ENCODE measurements at places on chromosomes 1 and 21.

DNA sequence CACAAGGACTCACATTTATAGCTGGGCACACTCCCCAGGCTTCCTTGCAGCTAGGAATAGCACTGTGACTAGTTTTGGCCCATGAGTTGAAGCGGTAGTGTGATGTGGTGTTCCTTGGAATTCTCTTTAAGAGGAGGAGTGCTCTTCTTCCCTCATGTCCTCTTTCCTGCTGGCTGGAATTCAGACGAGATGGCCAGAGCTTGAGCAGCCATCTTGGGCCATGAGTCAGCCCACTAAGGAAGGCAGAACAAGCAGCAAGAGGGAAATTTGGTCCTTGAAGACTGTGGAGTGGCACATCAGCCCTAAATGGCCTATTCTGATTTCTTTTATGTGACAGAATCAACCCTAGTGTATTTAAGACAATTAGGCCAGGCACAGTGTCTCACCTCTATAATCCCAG, 20.0 kb downstream of the HTR6 start:
- DNase-seq = no peak

DNA sequence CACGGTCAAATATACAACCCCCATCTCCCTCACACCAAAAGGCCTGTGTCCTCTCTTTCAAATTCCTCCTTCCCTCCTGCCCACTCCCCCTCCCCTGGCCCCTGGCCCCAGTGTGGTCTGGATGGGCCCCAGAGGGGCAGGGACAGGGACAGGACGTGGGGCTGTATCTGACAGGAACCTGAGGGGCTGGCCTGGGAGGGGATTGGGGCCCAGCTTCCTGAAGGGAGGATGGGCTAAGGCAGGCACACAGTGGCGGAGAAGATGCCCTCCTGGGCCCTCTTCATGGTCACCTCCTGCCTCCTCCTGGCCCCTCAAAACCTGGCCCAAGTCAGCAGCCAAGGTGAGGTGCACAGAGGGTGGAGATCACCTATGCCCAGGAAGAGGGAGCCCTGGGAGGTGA, at the start of gene MPL:
MPL (plus strand) TSS at position 231 of the 400 bp plus-strand sequence; CDS start at position 262, 31 bp downstream.
- DNase-seq = no peak

DNA sequence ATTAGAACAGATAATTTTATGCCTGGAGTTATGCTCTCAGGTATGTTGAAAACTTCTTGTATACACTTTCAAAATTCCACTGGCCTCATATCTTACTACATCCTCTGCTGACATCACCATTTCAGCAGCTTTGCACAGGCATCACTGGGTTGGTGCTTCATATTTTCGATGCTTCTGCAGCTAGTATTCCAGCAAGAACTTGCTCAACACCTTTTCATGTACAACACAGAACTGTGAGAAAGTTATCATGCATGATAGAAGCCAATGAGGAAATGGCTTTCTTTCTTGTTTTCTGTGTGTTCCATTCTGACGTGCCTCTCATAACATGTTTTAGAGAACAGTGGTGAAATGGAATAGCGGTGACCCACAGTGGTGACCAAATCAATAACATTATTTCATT, 5.1 kb upstream of the GBP5 start:
- no peak for DNase-seq

GRCh38 chr1:20723159-20723536, 5.3 kb upstream of the KIF17 start:
- DNase-seq = no peak

DNA sequence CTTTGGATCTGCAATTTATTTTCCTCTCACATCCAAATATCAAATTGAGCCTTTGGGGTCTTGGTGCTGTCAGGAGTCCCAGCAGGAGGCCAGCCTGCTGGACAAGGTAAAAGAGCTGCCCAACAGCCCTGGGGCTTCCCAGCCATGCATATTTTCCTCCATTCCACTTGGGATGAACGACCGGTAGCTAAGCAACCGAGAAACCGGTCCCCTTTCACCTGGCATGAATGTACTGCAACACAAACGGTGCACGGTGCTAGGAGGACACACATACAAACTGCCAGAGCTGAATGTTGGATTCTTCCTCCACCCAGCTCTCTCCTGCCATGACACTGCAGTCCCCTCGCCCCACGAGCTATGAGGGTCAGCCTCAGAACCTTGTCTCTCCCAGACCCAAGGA, 42.7 kb downstream of the BCAR3 start:
- no peak for DNase-seq

GRCh38 chr1:18951818-18952391, 4.6 kb downstream of the IFFO2 start:
- peak; percentile 56 for DNase-seq

- no peak for DNase-seq
Observed at GRCh38 chr1:15640667-15641066, 23.4 kb downstream of the DDI2 start.

DNA sequence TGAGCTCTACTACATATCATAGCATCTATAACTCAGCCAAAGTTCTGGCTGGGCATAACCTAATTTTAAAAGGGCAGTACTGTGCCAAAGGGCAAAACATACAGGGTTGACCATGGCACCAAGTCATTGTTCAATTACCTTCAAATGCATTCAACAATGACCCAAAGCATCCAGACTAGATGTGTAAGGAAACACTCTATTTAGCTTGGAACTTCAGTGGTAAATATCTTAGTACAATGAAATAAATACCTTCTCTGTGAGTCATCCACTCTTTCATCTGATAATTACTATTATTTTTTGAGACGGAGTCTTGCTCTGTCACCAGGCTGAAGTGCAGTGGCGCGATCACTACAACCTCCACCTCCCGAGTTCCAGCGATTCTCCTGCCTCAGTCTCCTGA, 70.0 kb downstream of the NVL start:
- DNase-seq = no peak

DNA sequence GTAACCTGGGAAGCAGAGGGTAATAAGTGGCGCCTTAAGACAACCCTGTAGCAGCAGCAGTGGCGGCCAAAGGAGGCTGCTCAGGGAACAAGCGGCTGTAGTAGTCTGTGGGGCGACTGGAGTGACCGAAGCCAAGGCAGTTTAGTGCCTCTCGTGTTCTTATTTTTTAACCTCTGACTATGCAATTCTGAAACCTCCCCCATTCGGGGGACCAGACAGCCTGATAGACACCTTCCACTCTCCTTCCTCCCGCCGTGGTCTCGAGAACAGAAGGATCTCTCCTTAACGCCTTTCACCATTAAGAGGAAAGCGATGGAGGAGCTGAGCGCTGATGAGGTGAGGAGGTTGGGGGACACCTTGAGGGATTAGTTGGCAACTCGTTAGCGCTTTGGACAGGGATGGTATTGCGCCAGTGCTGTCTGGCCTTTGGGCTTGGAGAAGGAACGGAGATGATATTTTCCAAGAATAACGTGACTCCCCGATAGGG, 644 bp downstream of the UBE4B start:
- DNase-seq = no peak

- no peak for DNase-seq
Observed at GRCh38 chr1:47991187-47991586, 6.0 kb downstream of the TRABD2B start.

DNA sequence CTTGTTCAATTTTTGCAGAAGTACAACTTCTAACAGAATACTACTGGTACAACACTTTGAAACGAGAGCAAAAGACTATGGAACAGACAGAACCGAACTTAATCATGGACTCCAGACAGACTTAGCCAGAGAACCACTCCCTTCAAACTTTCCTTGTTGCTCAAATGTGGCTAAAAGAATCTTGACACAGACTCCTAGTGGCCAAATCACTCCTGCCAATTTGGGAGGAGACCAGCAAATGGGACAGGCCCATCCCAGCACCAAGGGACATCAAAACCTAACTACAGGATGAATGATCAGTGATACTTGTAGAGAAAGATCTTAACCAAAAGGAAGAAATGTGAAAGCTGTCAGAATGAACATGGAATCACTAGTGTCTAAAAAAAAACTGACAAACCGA, 154.0 kb downstream of the MATN1 start:
- no peak for DNase-seq

- DNase-seq = no peak
Observed at GRCh38 chr1:208499601-208500000, 255.4 kb upstream of the PLXNA2 start.

DNA sequence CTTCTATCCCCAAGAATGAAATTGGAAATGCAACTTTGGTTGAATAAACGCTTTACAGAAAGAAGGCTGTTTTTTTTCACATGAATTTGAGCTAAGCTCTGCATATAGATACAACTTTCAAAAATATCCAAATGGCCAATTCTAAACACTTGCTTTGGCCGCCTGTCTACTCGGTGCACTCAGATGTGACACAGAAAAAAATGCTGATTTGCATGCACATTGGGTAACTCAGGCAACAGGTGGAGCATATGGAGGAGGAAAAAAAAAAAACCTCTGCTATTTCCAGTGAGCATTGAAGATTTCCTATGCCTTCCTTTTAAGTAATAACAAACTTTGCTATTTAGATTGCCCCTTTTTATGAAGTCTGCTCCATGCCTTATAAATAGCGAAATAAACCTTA, 262.5 kb downstream of the GRIK1 start:
- DNase-seq = no peak

- DNase-seq = no peak
Observed at GRCh38 chr1:200542162-200542561, 78.4 kb downstream of the KIF14 start.

DNA sequence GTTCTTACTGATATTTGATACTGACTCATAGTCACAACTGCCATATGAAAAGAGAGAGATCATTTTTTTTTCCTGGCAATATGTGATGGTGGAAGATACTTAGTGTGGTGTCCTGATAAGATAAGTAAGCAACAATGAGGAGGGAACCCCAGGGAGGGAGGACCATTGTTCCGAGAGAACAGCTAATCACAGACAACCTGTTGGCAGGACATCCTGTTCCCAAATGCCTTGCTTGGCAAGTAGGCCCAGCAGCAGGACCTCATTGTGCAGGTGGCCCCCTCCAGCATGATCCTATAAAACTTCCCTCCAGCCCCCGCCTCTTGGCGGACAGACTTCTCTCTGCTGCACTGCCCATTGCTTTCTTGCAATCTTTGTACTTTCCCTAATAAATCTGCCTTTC, 329.4 kb upstream of the CHRM3 start:
- no peak for DNase-seq

DNA sequence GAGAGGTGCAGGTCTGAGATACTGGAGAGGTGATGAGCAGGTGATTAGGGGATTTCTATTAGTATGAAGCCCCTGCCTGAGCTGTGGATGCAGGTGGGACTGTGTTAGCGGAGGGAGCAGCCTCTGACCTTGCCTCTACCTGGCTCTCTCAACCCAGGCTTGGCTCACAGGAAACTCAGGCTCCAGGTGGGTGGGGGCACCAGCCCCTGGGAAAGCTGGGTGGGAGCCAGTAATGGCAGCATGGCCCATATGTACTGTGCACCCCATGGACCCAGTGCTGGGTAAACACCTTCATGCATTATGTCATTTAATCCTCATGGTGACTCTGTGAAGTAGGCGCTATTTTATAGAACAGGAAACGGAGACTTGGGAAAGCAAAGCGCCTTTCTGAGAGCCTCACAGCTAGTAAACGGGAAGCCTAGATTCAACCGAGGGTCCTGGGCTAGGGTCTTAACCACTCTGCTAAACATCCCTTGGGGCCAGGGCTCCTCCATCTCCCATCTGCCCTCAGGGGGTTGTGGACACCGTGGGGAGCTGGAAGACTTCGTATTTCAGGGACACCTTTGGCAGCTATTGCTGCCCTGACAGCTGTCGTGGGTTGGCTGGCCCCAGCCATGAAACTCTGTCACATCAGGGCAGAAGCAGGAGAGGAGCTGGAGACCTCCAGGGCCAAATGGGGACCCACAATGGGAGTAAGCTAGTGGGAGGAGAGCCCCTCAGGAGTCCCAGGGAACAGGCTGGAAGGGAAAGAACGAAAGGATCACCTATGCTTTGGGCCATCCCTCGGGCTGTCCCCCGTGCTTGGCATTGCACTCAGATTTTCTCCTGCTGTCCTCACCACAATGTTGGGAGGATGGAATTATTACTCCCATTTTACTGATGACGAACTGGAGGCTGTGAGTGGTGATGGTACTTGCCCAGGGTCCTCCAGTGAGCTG, 59.6 kb upstream of the CSF3R start:
- no peak for DNase-seq

DNA sequence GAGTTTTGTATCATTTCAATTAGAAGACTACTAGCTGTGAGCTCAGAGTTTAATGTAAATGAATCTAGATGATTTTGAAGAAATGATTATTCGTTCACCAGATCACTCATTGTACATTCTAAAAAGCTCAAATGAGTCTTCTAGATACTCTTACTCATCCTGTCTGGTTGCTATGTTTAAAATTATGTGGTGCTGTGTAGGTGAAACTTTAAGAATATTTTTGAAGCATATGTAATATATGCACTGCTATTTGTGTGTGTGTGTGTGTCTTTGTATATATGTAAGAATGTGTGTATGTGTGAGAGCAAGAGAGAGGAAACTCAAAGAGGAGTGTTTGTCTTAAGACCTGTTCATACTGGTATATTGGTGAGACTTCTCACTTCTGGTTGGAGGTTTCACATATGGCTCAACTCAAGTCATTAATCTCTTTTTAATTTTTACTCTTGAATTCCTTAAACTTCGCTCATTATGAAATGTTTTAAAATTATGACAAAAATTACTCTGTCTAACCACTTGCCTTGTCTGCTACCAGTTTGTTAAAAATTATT, 8.6 kb upstream of the C1orf105 start:
- DNase-seq = no peak

DNA sequence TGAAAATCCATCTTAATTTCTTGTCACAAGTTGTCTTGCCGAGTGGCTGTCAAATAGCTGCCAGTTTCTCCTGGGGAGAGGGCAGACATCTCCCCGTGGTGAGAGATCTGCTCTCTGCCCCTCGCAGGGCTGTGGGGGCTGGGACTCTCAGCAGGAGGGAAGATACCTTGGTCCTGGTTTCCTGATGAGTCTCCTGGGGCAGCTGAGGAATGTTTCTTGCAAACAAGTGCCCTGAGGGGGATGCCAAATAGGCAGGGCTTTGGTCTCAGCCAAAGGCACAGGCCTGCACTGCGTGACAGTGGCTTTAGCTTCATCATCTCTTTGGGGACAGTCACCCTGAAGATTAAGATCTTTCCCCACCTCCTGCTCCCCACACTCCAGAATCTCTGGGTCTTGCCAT, 40.9 kb downstream of the SYT6 start:
- DNase-seq = no peak

- no peak for DNase-seq
Observed at GRCh38 chr1:61261595-61261994, 179.2 kb downstream of the NFIA start.

DNA sequence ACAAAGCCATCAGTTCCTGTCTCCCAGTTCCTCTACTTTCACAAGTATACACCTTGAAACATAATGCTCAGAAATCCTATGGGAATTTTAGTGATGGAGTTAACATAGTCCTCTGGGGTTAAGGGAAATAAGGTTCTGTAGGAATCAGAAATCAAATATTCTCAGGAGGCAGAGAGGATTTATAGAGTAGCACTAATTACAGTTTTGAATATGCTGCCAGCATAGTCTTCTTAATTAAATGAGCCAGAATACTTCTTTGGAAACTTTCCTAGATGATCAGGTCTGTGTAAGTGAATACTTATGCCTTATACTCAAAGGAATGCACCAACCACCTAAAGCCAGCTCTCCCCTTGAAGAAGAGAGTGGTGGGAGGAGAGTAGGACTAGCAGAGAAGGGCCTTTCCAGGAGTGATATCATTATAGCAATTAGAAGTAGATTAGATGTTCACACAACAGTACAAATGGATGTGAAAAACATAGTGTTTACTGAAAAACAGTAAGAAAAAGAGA, 31.4 kb upstream of the DIRAS3 start:
- DNase-seq = no peak

GRCh38 chr1:241079047-241079446, 278.0 kb downstream of the RGS7 start:
- DNase-seq = no peak

Measured in stimulated activated CD8-positive, alpha-beta memory T cell treated with anti-CD3 and anti-CD28 coated beads, Interleukin-2, amount 100 ng/mL, for 1 hour (primary cell).